Activated naive CD8-positive, alpha-beta T cell treated with anti-CD3 and anti-CD28 coated beads for 36 hours (primary cell): ENCODE measurements at places on chromosomes 5 and 9. TPM values are rescaled to one million over a fixed set of nuclear protein-coding genes. Genes with fewer than 3 reads are reported as not detected.

Gene DPYSL3
- total RNA-seq, result 0.28 TPM

Gene FSTL4
- total RNA-seq, result 0.10 TPM

Gene NAIF1
- 11.2 TPM for total RNA-seq

Gene CATSPER3
- 0.39 TPM for total RNA-seq

GRCh38 chr9:75149841-75150241, 61.5 kb downstream of the OSTF1 start:
- no peaks in the 10 kb centered on the region for H3K27me3 ChIP-seq
- peak overlapping the region; percentile 5 for H3K4me3 ChIP-seq
- H3K27ac ChIP-seq, result peak overlapping the region; percentile 38
- peaks cover 28% of the 10 kb centered on the region for H3K36me3 ChIP-seq
- H3K4me1 ChIP-seq, result peaks cover 71% of the 10 kb centered on the region

- no peak for DNase-seq
- no peaks in the 10 kb centered on the region for H3K36me3 ChIP-seq
- no peak overlapping the region for H3K4me3 ChIP-seq
- no peaks in the 10 kb centered on the region for H3K4me1 ChIP-seq
- no peaks in the 10 kb centered on the region for H3K27me3 ChIP-seq
Measured at GRCh38 chr9:82930116-82930515, 132.8 kb downstream of the RASEF start.

- H3K4me1 ChIP-seq, result no peaks in the 10 kb centered on the region
- H3K4me3 ChIP-seq, result no peak overlapping the region
- peaks cover 11% of the 10 kb centered on the region for H3K27me3 ChIP-seq
- no peak overlapping the region for H3K27ac ChIP-seq
Measured at GRCh38 chr9:133205996-133206931, 2.8 kb downstream of the OBP2B start.

GRCh38 chr9:129612815-129613519, 7.9 kb downstream of the C9orf50 start:
- peaks cover 8% of the 10 kb centered on the region for H3K4me1 ChIP-seq
- H3K4me3 ChIP-seq, result no peak overlapping the region
- no peaks in the 10 kb centered on the region for H3K27me3 ChIP-seq
- no peaks in the 10 kb centered on the region for H3K36me3 ChIP-seq

DNA sequence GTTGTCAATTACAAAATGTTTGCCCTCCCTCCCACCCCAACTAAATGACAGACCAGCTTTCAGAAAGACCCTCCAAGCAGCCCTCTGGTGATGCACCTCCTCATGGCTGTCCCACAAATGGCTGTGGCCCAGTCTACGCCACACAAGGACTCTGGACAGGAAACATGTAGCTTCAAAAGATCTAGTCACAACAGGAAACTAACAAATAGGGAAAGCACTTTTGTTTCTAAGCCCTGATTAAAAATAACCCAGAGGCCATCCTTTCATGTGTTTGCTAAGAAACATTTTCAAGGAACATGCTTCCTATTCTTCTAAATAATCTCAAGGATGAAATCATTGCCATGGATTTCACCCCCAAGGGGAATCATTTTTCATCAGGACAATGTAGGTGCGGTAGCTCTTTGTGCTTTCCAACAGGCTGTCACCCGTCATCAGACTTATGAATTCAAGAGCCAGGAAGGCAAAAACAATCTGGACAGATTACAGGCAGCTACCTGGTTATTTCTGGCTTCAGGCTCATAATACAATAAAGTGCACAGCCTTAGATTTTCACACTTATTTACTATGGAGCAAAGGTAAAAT, 20.1 kb downstream of the PCSK1 start:
- no peak for DNase-seq
- H3K27ac ChIP-seq, result no peak overlapping the region
- H3K36me3 ChIP-seq, result no peaks in the 10 kb centered on the region
- no peaks in the 10 kb centered on the region for H3K4me1 ChIP-seq
- H3K27me3 ChIP-seq, result peaks cover 8% of the 10 kb centered on the region

DNA sequence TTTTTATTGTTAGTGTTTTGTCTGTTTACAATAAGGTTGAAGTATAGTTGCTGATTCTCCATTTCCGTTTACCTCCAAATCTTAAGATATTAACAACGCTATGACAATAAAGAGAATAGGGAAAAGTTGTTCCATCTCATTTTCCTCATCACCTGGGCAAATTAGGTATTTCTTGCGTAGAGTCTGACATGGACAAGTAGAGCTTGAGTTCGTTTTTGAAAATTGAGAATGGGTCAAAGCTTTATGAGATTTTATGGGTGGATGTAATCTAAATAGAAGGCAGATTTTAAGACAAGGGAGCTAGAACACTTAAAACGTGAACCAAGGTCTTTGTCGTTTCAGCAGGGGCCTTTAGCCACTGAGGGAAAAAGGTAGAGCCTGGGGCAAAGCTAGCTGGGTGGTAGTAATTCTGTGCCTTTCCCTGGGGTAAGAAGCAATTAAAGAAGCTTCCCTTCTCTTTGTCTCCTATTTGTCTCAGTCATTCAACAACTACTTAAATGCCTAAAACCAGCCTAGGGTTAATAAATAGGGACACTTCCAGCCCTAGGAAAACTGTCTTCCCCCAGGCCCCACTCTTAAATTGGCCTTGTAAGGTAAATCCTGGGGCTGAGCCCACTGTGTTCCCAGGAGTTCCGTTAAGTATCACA, 551 bp upstream of the CAAP1 start:
- peaks cover 23% of the 10 kb centered on the region for H3K4me1 ChIP-seq
- H3K27me3 ChIP-seq, result no peaks in the 10 kb centered on the region
- peak overlapping the region; percentile 99 for H3K27ac ChIP-seq

DNA sequence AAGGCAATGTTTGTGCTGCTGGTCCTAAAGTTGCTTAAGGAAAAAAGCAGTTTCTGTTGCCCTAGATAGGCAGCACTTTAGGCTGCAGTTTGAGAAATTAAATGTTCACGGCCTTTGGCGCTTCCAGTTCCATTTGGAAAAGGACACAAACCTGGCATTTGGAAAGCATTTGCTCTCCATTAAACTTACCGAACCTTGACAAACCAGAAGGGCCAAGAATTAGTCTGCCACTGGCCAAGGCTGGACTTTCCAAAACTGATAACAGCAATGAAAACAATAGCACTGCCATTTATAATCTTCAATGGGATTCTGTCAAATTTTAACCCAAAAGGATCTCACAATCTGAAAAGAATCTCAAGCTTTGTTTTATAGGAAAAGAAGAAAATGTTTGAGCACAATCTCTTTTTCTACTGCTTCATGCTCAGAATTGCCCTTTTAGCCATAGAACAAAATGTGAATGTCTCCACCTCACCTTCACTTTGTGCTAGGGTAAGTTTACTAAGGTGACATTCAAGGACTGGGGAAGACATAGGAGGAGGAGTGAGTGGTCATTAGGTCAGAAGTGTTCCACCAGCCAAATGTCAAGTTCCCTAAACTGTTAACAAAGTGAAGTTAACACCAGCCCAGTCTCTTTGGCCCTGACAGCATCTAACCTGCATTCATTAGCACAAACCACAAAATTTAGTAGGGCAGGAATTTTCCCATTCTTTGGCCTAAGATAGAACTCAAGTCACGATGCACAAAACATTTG, 583.4 kb upstream of the DMAC1 start:
- no peaks in the 10 kb centered on the region for H3K36me3 ChIP-seq
- H3K27ac ChIP-seq, result no peak overlapping the region
- H3K27me3 ChIP-seq, result peaks cover 6% of the 10 kb centered on the region

DNA sequence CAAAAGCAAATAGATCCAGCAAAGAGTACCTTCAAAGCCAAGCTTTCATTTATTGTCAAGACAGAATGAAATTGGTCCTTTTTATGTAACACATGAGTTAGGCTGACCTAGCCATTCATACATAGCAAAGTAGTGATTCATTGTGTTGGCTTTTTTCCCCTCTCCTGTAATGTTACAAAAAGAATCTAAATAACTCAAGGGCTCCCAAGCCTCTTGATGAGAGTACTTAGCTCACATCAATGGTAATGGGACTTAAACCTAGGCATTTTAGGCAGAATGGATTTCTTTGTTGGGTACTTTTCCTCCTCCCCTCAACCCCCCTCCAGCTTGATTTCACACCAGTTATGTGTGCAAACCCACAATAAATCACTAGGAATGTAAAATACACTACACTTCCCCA, 123.7 kb downstream of the EBF1 start:
- H3K27ac ChIP-seq, result no peak overlapping the region
- no peaks in the 10 kb centered on the region for H3K27me3 ChIP-seq
- no peak overlapping the region for H3K4me3 ChIP-seq
- peaks cover 2% of the 10 kb centered on the region for H3K4me1 ChIP-seq

DNA sequence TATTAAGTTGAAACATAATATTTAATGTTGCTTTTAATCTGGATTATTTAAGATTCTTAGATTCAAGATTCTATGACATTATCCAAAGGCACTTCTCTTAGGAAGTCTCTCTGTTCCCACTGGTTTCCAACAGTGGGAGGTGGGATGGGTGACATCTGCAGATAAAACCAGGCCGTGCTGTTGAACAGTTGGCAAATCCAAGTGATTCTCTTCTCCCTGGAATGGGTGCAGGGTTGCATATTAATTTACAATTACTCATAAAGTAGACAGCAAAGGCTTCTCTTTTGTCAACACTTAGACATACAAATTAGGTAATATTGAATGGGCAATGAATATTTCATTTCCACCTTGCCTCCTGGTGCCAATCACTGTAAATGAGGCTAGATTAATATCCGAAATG, 233.7 kb upstream of the IL12B start:
- H3K27ac ChIP-seq, result no peak overlapping the region
- H3K27me3 ChIP-seq, result peaks cover 10% of the 10 kb centered on the region
- H3K4me1 ChIP-seq, result no peaks in the 10 kb centered on the region
- H3K36me3 ChIP-seq, result no peaks in the 10 kb centered on the region

- no peaks in the 10 kb centered on the region for H3K27me3 ChIP-seq
- no peak overlapping the region for H3K4me3 ChIP-seq
- H3K4me1 ChIP-seq, result no peaks in the 10 kb centered on the region
- DNase-seq, result no peak
- H3K36me3 ChIP-seq, result no peaks in the 10 kb centered on the region
Measured at GRCh38 chr9:79768194-79768593, 196.4 kb downstream of the TLE4 start.

- peaks cover 36% of the 10 kb centered on the region for H3K4me1 ChIP-seq
- peak overlapping the region; percentile 82 for H3K27ac ChIP-seq
- H3K36me3 ChIP-seq, result peaks cover 18% of the 10 kb centered on the region
- DNase-seq, result no peak
- no peak overlapping the region for H3K4me3 ChIP-seq
Measured at GRCh38 chr9:5624655-5625054, 4.3 kb upstream of the RIC1 start.

DNA sequence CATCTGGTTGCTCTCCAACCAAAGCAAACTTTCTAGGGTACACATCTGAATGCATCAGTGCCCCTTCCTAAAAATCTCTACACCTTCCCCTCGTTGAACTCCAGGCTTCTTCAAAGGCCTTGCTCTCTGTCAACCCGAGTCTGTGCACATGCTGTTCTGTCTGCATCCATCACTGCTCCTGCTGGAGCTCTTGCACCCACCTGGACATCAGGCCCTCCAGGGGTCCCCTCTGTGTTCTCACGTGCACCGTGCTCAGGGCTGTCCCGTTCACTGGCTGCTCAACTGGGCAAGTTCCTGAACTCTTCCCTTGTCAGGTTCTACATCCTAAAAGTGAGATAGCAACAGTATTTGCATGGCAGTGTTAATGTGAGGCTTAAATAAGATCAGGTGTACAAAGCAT, 62.7 kb upstream of the ANGPTL2 start:
- H3K4me1 ChIP-seq, result peaks cover 2% of the 10 kb centered on the region
- no peak overlapping the region for H3K27ac ChIP-seq
- H3K4me3 ChIP-seq, result no peak overlapping the region
- no peaks in the 10 kb centered on the region for H3K27me3 ChIP-seq
- no peak for DNase-seq
- no peaks in the 10 kb centered on the region for H3K36me3 ChIP-seq

- H3K36me3 ChIP-seq, result no peaks in the 10 kb centered on the region
- no peaks in the 10 kb centered on the region for H3K4me1 ChIP-seq
- H3K27me3 ChIP-seq, result no peaks in the 10 kb centered on the region
- H3K27ac ChIP-seq, result no peak overlapping the region
- H3K4me3 ChIP-seq, result no peak overlapping the region
- DNase-seq, result no peak
Measured at GRCh38 chr5:149162401-149163084, 21.2 kb downstream of the ABLIM3 start.

- no peaks in the 10 kb centered on the region for H3K27me3 ChIP-seq
- H3K36me3 ChIP-seq, result peaks cover 5% of the 10 kb centered on the region
- no peak overlapping the region for H3K4me3 ChIP-seq
- no peaks in the 10 kb centered on the region for H3K4me1 ChIP-seq
- no peak for DNase-seq
Measured at GRCh38 chr5:78925129-78925876, 59.8 kb downstream of the ARSB start.

DNA sequence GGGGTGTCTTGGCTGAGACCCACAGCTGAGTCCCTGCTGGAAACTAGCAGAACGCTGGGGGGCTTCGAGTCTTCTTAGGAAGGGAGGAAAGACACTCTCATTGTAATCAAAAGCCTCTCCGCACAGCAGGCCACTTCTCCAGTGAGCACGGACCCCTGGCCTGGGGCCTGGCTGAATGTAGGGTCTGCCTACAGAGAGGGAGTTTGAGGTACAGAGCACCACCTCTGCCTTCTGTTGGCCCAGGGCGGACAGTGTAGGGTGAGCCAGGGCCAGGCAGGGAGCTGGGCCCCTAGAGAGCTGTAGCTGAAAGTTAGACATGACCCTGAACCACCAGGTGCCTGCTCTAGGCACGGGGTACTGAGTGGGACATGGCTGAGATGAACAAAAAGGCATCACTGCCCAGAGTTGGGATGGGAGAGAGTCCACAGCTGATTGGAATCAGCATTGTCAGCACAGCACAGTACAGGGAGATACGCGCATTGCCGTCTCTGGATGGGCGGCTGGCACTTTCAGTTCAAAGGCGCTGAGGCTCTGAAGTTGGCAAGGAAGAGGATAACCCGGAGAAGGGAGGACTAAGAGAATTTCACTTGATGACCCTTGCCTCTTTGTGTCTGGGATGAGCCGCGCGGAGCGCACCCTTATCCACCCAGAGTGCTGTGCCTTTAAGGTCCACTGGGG, 363 bp upstream of the SLC25A48 start:
- H3K4me1 ChIP-seq, result no peaks in the 10 kb centered on the region
- H3K36me3 ChIP-seq, result no peaks in the 10 kb centered on the region
- no peak overlapping the region for H3K4me3 ChIP-seq
- no peak for DNase-seq
- peaks cover 58% of the 10 kb centered on the region for H3K27me3 ChIP-seq

DNA sequence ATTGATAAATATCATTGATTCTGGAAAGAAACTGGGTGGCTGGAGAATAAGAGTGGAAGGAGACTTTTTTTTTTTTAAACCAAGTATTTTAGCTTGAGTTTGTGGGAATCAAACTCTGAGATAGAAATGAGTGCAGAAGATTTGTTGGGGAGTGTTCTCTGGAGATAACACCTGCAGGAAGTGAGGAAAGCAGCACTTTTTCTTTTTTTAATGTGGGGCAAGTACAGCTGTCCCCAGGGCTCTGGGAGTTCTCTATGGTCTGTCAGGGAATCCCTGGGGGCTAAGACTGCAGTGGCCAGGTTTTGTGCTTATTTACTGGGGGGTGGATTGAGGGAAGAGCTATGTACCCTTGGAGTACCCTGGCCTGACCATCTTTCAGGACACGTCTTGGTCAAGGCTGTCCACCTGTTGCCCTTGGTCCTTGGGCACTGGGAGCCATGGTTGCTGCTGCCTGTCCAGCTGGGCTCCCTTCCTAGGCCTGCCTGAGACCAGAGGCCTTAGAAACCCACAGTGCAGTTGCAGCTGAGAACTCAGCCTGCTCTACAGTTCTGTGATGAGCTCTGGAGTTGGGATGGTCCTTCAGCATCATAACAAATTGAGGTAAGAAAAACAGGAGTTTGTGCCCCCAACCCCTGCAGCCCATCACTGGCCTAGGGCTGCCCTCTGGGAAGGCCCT, 85.8 kb downstream of the PHAX start:
- DNase-seq, result no peak
- H3K27ac ChIP-seq, result no peak overlapping the region
- no peak overlapping the region for H3K4me3 ChIP-seq

GRCh38 chr9:116112236-116112635, 41.4 kb upstream of the PAPPA start:
- H3K27ac ChIP-seq, result no peak overlapping the region
- no peak for DNase-seq
- no peaks in the 10 kb centered on the region for H3K4me1 ChIP-seq
- no peaks in the 10 kb centered on the region for H3K36me3 ChIP-seq
